CD8-positive, alpha-beta memory T cell (primary cell): ENCODE measurements at places on chromosomes 5 and 9. TPM values are rescaled to one million over a fixed set of nuclear protein-coding genes. Genes with fewer than 3 reads are reported as not detected.
A peak's percentile ranks its signal among the peaks of the same experiment; 100 is the strongest.

The PRDM9 gene
- total RNA-seq, result not detected

DNA sequence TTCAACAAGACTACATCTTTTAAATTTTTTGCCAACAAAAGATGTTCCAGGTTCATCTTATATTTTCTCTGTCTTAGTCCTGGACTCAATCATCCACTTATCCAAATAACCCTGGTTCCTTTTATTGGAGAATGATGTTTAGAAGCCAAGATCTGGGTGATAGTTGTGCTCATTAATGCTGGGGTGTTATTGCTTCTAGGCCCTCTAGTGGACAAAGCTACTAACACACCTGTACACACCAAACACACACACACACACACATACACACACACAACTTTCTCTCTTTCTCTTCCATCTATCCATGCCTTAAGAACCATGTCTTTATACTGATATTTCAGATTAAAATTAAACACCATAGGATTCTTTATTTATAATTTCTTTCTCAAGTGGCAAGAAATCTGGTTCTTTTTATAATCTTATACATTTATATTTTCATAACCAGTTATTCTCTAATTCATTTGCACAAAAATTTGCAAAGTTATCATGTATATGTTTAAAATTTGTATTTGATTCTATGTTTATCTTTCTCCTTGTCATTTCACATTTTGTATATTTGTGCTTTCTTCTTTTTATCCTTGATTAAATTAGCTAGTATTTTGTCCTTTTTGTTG is 179.1 kb upstream of the SMIM23 start:
- no peaks in the 10 kb centered on the region for H3K36me3 ChIP-seq
- no peaks in the 10 kb centered on the region for H3K27me3 ChIP-seq
- H3K27ac ChIP-seq, result no peak overlapping the region
- DNase-seq, result no peak

GRCh38 chr9:93108291-93109041 is 12.4 kb downstream of the CARD19 start:
- H3K27me3 ChIP-seq, result no peaks in the 10 kb centered on the region
- no peak overlapping the region for H3K27ac ChIP-seq
- peaks cover 48% of the 10 kb centered on the region for H3K4me1 ChIP-seq
- DNase-seq, result peak; percentile 49

DNA sequence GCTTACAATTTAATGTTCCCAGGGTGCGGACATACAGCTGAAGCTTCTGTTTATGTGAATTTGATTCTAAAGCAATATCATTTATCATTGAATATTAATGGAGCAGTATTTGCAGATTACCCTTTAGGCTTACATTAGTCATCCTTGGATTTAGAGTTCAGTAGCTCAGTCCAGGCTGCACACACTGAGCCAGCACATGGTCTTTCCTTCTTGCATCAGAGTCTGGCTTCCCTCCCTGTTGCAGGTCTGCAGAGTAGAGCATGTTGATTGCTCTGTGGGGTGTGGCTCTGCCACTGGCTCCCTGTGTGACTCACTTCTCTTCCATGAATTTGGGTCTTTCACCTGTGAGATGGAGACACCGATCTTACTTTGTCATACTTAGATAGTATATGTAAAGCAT is 36.8 kb downstream of the NSG2 start:
- no peak overlapping the region for H3K4me3 ChIP-seq
- H3K27me3 ChIP-seq, result no peaks in the 10 kb centered on the region
- no peak overlapping the region for H3K27ac ChIP-seq
- no peaks in the 10 kb centered on the region for H3K36me3 ChIP-seq

DNA sequence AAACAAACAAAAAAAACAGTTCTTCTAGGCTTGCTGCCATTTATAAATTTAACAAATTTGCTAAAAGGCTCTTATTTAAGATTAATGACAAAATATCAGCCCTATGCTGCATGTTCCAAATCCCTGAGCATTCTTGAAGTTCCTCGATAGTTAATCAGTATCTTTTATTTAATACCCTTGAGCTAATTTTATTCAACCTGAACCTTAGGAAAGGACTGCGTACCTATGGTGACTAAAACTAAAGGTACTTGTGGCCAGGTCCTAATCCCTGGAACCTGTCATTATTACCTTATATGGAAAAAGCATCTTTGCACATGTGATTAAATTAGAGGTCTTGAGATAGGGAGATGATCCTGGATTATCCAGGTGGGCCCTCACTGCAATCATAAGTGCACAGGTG is 10.5 kb upstream of the INIP start:
- DNase-seq, result no peak
- no peaks in the 10 kb centered on the region for H3K27me3 ChIP-seq
- H3K4me1 ChIP-seq, result no peaks in the 10 kb centered on the region
- no peak overlapping the region for H3K27ac ChIP-seq
